ENCODE measurements at places on chromosomes 11 and 22. TPM values are rescaled to one million over a fixed set of nuclear protein-coding genes. Genes with fewer than 3 reads are reported as not detected.

- peaks cover 3% of the 10 kb centered on the region for H3K4me1 ChIP-seq
- no peaks in the 10 kb centered on the region for H3K36me3 ChIP-seq
- no peaks in the 10 kb centered on the region for H3K27me3 ChIP-seq
- DNase-seq = no peak
Observed at GRCh38 chr22:43277987-43278601, 65.1 kb downstream of the SCUBE1 start.

DNA sequence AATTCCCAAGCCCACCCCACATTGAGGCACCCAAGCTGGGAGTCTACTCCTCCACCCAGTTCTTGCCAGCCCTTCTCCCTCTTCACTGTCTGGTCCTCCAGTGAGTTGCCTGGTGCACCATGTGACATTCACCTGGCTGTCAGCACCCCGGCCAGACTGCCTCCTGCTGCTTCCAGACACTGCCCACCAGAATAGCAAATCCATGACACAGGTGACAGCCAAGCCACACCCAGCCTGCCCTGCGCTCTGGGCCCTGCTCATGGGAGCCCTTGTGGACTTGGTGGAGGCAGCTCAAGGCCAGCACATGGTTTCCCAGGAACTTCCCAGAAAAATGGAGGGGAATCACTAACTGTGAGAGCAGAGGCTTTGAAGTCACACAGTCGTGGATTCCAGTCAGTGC, 96.3 kb upstream of the CSNK2A3 start:
- H3K27me3 ChIP-seq = no peaks in the 10 kb centered on the region
- DNase-seq = no peak
- H3K4me3 ChIP-seq = no peak overlapping the region
- peaks cover 14% of the 10 kb centered on the region for H3K4me1 ChIP-seq
- peaks cover 17% of the 10 kb centered on the region for H3K36me3 ChIP-seq

- DNase-seq = no peak
- peaks cover 40% of the 10 kb centered on the region for H3K4me1 ChIP-seq
- peak overlapping the region; percentile 14 for H3K27ac ChIP-seq
- no peaks in the 10 kb centered on the region for H3K36me3 ChIP-seq
- H3K27me3 ChIP-seq = no peaks in the 10 kb centered on the region
- H3K4me3 ChIP-seq = no peak overlapping the region
Observed at GRCh38 chr22:35306350-35306967, 6.8 kb downstream of the TOM1 start.

Gene PGR
- 4.2 TPM for total RNA-seq

- peak overlapping the region; percentile 96 for H3K27ac ChIP-seq
- H3K4me1 ChIP-seq = peaks cover 33% of the 10 kb centered on the region
- peak; percentile 51 for DNase-seq
- H3K36me3 ChIP-seq = no peaks in the 10 kb centered on the region
- H3K27me3 ChIP-seq = no peaks in the 10 kb centered on the region
Observed at GRCh38 chr11:117097389-117098268, 599 bp downstream of the SIK3 start.

DNA sequence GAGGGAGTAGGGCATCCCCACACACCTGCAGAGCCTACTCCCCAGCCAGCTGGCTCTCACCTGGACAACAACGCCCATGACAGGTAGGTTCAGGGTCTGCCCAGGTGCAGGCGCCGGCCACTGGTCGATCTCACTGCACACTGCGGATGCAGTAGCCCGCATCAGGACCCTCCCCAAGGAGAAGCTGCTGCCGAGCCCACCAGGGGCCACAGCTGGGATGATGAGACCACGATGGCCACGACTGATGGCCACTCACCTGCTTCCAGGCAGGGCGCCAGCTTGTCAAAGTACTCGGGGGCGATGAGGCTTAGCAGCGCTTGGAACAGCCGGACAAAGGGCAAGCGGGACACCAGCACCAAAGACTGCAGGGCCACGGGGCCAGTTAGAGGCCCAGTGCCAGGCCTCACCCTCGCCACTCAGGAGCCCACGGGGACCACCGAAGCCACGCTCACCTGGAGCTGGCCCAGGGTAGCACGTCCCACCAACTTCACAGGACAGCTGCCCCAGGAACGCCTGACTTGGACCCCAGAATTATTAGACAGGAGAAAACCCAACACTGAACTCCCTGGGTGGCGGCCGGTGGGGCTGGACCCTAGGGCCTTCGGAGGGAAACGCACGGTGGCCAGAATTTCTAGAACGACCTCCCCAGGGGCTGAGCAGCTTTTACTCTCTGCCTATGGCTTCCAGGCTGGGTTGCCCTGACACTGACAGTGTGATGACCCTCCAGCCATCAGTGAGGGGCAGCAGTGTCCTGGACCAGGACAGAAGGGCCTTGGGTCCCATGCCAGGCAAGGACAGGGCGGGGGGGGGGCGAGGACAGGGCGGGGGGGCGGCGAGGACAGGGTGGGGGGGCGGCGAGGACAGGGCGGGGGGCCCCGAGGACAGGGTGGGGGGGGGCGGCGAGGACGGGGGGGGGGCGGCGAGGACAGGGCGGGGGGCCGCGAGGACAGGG, 8.9 kb upstream of the PLXNB2 start:
- peaks cover 14% of the 10 kb centered on the region for H3K4me1 ChIP-seq
- no peaks in the 10 kb centered on the region for H3K27me3 ChIP-seq
- H3K27ac ChIP-seq = no peak overlapping the region

Gene SCN3B
- total RNA-seq = not detected
